Right ventricle myocardium superior (tissue), 1 donor: ENCODE measurements at places on chromosomes 7 and 10. TPM values are rescaled to one million over a fixed set of nuclear protein-coding genes. Genes with fewer than 3 reads are reported as not detected.

Gene FANK1
- 0.51 TPM for total RNA-seq

- DNase-seq = no peak
These were observed 13.5 kb downstream of the IQCE start for GRCh38 chr7:2572101-2572842.

- peak; percentile 79 for DNase-seq
These were observed 142.5 kb upstream of the TCERG1L start for GRCh38 chr10:131453721-131454634.

GRCh38 chr7:8063706-8064297 lies 95.2 kb downstream of the GLCCI1 start:
- no peak for DNase-seq

DNA sequence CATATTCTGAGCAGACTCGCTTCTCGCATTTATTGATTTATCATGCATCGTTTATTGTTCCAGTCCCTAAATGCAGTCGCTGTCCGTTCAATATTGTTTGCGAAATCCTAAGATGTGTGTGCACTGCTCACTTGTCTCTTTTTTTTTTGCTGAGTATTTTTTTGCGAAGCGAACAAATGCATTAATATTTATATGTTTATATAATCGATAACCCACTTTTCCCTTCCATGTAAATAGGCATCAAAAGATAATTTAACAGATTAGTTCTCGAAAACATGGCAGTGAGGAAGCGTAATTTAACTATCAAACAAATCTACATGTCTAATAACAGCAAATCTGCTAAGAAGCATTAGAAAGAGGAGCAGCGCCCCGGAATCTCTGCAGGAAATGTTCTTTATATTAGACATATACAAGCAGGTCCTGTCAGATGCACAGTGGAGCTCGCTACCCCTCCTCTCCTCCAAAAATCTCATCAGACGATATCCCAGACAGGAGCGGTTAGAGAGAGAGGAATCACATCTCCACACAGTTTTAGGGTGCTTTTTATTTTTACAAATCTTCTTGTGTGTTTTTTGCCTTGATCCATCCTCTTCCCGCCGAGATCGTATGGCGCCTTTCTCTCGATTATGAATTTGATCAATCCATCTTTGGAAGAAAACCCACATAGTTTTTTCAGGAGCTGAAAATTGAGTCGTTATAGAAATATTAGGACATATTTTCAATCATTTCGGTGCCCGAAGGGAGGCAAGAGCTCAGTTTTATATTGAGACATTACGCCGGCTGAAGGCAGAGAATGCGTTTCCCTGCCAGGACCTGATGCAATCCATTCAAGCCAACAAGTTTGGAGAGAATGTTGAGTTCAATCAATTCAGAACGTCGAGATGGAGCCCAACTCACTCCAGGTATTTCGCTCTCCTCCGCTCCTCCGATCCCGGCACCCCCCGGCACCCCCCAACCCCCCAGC lies at the start of gene ARID5B:
Gene ARID5B, plus strand, starts transcription at position 871 of the 964 bp plus-strand sequence. Its CDS starts 11 bp downstream, at position 882.
- DNase-seq = no peak

- no peak for DNase-seq
These were observed 9.2 kb downstream of the PCBD1 start for GRCh38 chr10:70879207-70879606.

Gene ZNF425
- 0.38 TPM for total RNA-seq

DNA sequence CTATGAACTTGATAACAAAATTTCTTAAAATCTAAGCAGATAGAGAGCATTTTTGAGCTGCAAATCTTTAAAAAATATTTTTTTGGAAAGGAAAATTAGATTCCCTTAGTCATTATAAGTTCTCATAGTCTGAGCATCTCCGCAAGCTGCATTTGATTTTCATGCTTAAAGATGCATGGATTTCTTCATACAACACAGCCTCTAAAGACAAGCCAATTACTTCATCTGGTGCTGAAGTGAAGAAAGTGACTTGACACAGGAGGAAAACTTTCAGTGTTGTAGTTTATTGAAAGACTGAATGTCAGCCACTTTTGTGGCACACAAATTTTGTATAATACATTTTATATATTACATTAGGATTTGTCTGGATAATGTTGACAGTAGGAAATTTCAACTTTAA lies 22.5 kb downstream of the SEMA3D start:
- no peak for DNase-seq

DNA sequence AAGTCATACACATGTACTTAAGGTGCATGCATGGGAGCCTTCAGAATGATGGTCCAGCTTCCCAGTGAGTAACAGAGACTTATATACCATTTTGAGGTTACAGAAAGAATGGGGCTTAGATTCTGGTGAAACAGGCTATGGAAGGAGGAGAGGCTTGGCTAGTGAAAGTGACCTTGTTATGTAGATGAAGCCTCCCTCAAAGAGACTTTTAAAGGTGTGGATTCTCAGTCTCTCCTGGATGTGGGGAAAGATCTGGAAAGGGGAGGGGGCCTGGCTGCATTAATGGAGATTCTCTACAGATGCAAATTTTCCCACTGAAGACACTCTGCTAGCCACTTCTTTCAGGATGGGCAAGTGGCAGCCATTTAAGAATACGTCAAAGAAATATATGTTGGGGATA lies 5.5 kb downstream of the RASSF4 start:
- DNase-seq = no peak
